CD8-positive, alpha-beta T cell (primary cell): ENCODE measurements at places on chromosomes 2 and 18. TPM values are rescaled to one million over a fixed set of nuclear protein-coding genes. Genes with fewer than 3 reads are reported as not detected.

GRCh38 chr18:9017905-9018227, 84.6 kb upstream of the NDUFV2 start:
- DNase-seq, result no peak

GRCh38 chr2:214492152-214492551, 81.3 kb downstream of the VWC2L start:
- DNase-seq, result no peak

GRCh38 chr2:189851174-189851826, 67.0 kb downstream of the PMS1 start:
- DNase-seq, result no peak

- peak; percentile 80 for DNase-seq
These were observed 18.1 kb downstream of the LPIN2 start for GRCh38 chr18:2994603-2995432.

DNA sequence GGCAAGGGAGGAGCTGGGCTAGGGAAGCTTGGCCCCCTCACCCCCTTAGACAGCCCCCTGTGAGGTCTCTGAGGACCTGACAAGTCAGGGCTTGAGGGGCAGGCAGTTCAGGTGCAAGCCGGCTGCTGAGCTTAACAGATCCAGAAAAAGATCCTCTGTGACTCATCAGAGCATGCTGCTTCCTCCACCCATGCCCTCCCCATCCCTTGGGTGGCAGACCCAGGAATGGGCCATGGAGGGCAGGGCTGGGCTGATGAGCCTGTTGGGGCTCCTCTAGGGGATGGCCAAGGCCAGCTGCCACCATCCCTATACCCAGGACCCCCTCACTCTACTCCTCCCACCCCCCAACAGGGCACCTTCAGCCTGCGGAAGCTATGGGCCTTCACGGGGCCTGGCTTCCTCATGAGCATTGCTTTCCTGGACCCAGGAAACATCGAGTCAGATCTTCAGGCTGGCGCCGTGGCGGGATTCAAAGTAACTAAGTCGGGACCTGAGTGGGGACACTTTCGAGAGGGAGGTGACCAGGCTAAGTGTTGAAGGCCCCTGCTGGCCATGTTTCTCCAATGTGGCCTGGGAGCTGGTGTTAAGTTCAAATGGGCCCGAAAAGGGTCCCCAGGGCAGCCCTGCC, 1.9 kb downstream of the SLC11A1 start:
- DNase-seq, result no peak

DNA sequence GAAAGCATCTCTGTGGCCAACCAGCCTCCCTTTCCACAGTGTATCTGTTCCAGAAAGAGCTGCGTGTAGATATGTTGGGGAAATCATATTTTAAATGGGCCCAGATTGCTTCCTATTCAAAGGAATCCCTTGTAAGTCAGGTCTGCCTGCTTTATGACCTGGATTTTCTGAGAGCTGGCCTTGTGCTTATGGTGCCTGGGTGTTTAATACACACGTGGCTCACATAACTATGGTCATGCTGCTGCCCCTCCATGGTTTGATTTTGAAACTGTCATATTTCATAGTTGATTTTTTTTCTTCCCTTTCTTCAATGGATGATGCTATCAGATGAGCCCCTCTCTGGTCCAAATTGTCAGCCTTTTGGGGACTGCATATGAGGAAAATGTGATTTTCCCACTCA, 111.5 kb upstream of the CNGA3 start:
- DNase-seq, result no peak

GRCh38 chr18:22838639-22839277, 94.4 kb upstream of the RBBP8 start:
- DNase-seq, result no peak

The CDH2 gene
- 0.17 TPM for total RNA-seq

DNA sequence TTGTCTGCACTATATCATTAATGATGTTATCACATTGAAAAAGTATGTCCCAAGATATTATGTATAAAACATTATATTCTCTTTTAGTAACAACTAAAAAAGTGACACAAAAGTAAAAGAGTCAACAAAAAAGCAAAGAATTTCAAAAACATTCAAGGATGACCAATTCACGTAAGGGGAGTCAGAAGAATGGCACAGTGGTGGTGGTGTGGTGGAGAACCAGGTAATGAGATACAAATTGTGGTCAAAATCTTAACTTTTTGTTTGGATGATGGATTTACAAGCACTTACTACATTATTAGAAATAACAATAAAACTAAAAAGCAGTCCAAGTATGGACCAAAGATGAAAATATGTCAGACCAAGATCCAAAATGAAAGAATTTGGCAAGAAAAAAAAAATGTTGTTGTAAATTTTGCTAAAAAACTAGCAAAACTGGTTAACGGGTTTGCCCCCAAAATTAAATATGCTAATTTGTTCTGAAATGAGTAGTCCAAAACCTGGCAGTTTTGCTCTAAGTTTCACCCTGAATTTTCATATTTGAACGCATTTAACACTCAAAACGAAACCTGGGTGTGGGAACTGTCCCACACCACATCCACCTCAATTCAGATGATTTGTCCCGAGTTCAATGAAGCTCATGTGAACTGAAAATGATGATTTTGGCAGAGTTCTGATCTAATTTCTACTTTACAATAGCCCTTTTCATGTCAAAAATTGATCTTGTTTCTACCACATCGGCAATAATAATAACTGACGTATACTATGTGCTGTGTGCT, 135.8 kb downstream of the IKZF2 start:
- DNase-seq, result no peak

GRCh38 chr2:177484180-177484795, 91.7 kb downstream of the AGPS start:
- no peak for DNase-seq

DNA sequence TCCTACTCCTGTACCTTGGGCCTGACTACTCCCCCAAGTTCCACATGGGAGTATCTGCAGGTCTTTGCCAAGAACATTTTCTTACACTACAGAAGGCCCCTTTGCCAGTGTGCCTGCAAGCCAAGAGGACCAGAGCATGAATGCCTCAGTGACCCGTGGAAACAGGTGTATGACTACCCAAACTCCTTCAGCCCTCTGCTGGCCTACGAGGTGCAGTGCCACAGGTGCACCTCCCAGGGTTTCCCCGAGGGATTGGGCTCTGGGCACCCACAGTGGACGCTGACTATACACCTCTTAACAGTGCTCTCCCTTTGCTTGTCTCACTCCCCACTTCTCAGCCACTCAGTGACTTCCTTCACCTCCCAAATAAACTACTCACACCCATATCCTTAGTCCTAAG, 91.4 kb downstream of the COL6A3 start:
- no peak for DNase-seq

GRCh38 chr18:69954719-69955480, 7.2 kb upstream of the CD226 start:
- no peak for DNase-seq

The FLACC1 gene
- 3.8 TPM for total RNA-seq

DNA sequence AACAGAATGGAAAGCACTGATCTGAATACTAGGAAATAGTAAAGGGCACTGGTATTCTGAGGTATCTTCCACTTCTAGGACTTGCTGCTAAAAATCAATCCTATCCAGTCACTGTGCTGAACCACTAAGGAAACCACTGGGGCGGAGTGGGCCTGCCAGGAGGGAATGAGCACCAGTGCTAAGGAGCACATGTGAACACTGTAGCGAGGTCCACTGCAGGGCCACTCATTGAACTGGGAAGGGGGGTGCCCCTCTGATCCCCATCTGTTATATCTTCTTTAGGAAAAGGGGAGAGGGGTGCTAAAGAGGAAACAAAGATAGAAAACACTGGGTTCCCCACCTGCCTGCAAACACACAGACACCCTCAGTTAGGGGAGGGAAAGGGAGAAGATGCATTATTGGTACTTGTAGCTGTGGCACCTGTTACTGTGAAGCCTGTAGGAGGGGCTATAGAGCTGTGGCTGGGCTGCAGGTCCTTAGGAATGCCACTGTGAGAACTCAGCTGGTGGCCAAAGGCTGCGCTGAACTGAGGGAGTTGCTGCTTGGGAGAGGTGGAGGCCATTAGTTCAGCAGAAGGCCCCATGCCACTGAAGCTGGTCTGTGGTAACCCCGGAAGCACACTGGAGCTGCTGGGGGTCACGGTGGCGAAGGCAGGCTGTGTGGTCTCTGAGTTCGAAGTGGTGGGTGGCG, 81.8 kb downstream of the INO80D start:
- DNase-seq, result peak; percentile 21
